ENCODE measurements at places on chromosomes 2 and 18.

DNA sequence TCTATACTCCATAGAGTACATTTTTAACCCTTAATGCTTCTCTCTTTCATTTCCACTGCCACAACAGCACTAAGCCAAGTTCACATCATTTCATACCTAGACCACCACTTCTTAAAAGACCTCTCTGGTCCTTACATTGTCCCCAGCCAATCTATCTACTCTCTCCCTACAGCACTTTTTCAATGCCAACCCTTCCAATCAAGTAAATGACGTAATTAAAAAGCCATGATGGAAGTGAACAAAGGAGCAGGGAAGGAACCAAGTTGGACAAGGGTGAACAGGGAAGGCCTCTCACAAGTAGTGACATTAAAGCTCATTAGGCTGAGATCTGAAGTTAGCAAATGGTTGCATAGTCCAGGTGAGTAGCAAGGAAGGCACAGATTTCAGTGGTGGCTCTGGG, 195.1 kb upstream of the CCDC150 start:
- DNase-seq, result no peak

DNA sequence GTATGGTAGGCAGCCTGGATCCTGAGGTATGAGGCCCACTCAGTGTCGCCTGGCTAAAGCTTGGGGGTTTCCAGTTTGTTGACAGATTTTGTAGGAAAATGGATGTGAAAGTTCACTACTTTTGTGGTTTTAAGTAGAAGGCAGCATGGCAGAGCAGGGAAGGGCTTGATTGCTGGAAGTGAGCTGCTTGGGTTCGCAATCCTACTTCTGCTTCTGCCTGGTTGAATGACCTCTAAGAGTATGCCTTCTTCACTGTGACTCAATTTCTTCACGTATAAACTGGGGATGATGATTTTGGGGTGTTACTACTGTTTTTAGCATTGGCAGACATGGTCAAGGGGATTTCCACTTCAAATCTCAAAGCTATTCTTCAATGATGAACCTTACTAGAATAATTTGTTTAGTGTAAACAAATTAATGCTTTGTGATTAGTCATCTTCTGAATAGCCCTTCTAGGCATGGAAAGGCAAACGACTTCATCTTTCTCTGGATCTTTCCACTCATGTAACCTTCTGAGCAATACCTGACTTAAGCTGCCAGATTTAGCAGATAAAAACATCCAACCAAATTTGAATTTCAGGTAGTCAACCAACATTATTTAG, 13.2 kb downstream of the BMP10 start:
- DNase-seq, result peak; percentile 84

DNA sequence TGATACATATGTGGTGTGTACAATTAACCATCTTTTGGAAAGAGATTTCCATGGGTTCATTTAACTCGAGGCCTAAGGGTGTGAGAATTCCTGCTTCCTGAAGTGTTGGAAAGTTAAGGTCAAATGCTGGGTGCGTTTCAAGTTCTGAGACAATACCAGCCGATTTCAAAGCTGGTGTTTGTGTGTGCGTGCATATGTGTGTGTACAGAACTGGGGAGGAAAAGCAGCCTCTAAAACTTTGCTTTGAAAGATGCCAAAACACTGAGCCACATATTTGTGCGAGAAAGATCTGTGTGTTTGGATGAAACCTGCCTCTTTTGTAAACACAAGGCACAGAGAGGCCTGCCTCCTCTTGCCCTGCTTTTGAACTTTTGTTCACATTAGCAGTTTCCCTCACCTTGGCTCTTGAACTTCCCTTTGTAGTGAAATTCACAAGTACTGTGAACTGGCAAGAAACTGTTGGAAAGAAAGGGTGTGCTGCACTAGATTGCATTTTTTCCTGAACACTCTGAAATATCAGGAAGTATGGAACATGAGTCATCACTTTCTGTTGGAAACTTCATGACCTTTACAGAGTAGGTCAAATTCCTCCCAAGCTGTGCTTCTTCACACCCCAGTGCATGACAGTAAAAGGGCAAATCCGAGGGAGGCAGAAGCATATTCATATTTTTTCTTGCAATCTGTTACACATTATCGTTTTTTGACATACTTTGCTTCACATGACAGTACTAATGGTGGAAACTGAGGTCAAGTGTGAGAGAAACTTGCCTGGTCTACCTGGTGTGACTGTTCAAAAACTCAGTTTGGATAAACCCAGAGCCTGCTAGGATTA, 20.0 kb upstream of the CAVIN2 start:
- peak; percentile 93 for DNase-seq

GRCh38 chr18:67665266-67665665, 148.7 kb upstream of the DSEL start:
- peak; percentile 16 for DNase-seq

DNA sequence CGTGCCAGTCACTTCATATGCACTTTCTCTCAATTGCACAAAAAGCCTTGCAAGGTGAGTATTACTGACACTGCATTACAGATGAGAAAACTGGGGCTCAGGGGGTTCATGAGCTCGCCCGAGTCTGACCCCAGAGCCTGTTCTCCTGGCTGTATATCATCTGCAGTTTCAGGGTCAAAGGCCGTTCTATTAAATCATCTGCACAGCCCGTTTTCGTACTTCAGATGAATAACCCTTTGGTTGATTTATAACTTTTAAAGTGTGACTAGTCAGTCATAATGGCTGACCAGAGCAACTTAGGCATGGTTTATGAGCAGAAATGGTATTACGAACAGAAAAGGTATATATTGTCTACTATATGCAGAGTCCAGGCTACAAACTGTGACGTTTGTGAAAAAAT, 35.3 kb upstream of the NPAS2 start:
- DNase-seq, result no peak

- DNase-seq, result peak; percentile 80
These were observed 115.3 kb upstream of the TANK start for GRCh38 chr2:161044921-161045320.

DNA sequence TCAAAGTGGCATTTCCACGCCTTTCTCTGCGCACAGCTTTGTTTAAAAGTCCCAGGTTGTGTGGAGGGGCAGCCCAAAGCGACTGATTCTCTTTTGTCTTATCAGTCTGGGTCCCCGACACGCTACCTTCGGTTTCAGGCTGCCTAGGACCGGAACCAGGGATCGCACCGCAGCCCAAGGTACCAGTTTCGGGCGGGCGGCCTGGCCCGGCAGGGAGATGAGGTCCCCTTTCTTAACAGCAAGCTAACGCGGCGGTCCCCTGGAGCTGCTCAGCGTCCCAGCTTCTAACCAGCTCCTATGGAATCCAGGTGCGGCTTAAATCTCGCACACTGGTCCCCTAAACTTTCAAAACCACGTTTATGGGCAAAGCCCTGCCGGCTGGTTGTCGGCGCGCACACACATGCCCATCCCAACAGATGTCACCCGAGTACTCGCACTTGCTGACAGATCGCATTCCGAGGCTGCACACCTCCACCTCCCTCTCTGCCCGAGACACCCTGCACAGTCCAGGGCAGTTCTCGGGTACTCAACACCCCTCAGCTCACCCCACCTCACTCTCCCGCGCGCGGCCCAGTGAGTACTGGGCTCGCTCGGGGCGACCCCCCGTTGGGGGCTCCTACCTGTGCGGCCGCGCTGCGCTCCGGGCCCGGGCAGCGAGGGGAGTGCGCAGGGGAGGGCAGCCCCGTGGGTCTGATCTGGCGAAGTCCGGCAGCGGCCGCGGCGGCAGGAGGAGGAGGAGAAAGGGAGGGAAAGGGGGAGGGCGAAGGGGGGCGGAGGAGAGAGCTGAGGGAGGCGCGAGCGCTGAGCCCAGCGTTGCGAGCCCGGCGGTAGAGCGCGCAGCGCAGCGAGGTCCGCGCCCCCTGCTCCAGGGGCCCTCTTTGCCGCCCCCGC, at the start of gene EFEMP1:
Gene EFEMP1, minus strand, starts transcription at position 692 of the 891 bp plus-strand sequence. CDS start 1,342 bp downstream, outside the sequence.
- DNase-seq, result peak; percentile 73

DNA sequence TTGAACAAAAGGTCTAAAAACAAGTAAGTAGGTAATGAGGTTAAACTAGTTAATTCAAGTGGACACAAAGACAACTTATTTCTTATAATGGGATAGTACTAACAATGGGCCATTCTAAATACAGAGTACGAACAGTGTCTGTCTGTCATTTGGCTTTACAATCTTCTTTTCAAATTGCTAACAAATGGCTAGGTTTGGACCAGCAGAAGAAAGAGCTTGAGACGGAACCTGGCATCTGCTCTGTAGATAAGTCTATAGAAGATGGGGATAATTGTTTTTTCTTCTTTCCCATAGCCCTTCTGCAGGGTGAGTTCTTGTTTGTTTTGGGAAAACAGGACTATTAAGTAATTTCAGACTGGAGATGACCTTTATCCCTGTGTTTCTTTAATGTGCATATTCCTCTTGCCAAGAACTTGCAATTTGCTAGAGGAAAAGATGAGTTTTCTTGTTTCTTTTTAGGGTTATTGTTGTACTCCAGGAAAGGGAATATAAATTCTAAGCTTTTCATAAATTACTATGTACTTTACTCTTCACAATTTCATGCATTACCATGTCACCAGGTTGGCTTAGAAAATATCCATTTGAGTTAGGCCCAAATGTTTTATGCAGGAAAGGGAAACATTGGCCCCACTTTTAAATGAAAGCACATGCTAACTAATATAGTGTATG, 500.5 kb upstream of the SYT4 start:
- DNase-seq, result no peak

DNA sequence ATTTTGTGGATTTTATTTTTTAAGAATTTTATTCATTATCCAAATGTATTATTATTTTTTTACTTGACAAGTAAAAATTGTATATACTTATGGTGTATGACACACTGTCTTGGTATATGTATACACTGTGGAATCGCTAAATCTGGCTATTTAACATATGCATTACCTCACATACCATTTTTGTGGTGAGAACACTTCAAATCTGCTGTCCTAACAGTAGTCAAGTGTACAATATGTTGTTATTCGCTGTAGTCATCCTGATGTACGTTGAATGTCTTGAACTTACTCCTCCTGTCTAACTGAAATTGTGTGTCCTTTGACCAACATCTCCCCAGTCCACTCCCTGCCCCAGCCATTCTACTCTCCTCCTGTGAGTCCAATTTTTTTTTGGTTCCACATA, 153.2 kb upstream of the PTPRM start:
- peak; percentile 30 for DNase-seq

- peak; percentile 73 for DNase-seq
These were observed 41.0 kb downstream of the LPIN2 start for GRCh38 chr18:2971741-2972552.

DNA sequence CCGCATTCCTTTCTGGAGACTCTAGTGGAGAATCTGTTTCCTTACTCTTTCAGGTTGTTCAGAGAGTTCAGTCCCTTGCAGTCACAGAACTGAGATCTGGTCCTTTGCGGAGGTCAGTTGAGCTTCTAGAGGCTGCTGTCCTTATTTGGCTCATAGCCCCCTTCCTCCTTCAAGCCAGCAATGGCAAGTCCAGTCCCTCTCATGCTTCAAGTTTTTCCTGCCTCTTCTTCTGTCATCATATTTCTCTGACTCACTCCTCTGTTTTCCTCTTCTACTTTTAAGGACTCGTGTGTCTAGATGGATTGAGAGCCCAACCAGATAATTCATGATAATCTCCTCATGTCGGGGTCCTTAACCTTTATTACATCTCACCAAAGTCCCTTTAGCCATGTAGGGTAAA, 173.5 kb upstream of the FOSL2 start:
- DNase-seq, result peak; percentile 20

- no peak for DNase-seq
These were observed 66.0 kb upstream of the DSEL start for GRCh38 chr18:67582488-67582887.

DNA sequence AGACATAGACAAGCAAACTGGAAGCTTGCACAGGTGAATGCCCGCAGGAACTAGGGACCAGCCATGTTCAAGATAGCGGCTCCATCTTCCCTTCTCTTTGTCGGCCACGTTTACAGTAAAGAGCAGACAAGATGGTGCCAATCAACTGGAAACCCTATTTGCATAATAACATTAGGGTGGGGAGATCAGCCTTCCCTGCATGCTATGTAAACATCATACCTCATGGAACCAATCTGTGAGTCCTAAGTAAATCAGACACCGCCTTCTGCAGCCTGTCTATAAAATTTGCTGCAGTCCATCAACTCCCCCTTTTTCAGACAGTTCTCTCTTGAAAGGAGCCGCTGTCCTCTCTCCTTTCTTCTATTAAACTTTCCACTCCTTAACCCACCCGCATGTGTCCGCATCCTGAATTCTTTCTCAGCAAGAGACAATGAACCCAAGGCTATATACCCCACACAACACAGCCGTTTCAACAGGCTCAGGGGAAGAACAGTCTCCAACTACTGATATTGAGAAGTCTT, 384.4 kb downstream of the EIPR1 start:
- DNase-seq, result no peak

GRCh38 chr2:174794851-174795374, 30.6 kb upstream of the CHRNA1 start:
- no peak for DNase-seq

- peak; percentile 33 for DNase-seq
These were observed 237.3 kb downstream of the C1D start for GRCh38 chr2:67825476-67825875.

DNA sequence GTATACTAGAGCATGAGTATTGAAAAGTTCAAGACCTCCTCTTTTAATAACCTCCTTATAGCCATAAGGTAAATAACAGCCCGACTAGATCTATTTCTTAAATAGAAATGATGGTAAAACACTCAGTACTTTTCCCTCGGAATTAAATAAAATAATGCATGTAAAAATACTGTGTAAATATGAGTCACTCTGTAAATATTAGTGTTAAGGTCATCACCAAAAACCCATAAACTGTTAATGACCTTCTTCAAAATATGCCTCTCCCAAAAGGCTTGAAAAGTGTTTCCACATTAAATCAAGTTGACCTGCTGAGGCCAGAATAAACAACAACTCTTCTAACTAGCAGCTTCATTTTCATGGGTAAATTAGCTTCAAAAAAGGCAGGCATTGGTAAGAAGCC, 25.3 kb upstream of the BZW1 start:
- peak; percentile 81 for DNase-seq

- peak; percentile 56 for DNase-seq
These were observed 14.7 kb downstream of the CUL3 start for GRCh38 chr2:224570328-224570993.

DNA sequence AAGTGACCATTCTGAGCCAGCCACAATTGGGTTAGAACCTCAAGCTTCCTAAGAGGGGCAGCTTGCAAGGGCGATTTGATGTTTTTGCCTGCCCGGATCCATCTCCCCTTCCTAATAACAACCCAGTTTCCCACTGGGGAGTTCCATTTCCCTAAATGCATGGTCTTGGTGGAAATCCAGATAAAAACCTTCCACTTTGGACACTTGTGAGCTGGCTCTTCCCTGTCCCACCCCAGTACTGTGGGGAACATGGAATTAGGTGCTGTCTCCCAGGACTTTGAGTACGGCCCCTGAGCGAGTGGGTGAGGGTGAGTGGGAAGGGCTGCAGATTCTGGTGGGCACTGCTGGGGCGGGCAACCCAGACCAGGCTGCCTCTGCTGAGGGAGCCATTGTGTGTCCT, 122.3 kb downstream of the DDX1 start:
- DNase-seq, result no peak
